BJ (cell line): ENCODE measurements at places on chromosomes 2 and 18.

GRCh38 chr2:27958711-27959378 is 68.3 kb downstream of the BABAM2 start:
- DNase-seq: no peak

GRCh38 chr2:1698188-1698945 is 45.9 kb downstream of the PXDN start:
- no peak for DNase-seq

GRCh38 chr2:101985101-101985792 is 6.5 kb upstream of the IL1R2 start:
- no peak for DNase-seq

DNA sequence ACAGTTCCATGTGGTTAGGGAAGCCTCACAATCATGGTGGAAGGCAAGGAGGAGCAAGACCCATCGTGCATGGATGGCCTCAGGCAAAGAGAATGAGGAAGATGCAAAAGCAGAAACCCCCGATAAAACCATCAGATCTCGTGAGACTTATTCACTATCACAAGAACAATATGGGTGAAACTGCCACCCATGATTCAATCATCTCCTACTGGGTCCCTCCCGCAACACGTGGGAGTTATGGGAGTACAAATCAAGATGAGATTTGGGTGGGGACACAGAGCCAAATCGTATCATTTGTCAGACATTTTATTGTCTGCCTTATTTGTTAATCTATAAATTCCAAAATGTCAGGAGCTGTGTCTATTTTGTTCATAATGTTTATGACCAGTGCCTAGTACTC is 17.6 kb downstream of the NBAS start:
- no peak for DNase-seq

- no peak for DNase-seq
These were observed 95.7 kb downstream of the BIN1 start for GRCh38 chr2:127011231-127011661.

GRCh38 chr2:73033766-73034381 is 37.6 kb downstream of the SFXN5 start:
- no peak for DNase-seq

DNA sequence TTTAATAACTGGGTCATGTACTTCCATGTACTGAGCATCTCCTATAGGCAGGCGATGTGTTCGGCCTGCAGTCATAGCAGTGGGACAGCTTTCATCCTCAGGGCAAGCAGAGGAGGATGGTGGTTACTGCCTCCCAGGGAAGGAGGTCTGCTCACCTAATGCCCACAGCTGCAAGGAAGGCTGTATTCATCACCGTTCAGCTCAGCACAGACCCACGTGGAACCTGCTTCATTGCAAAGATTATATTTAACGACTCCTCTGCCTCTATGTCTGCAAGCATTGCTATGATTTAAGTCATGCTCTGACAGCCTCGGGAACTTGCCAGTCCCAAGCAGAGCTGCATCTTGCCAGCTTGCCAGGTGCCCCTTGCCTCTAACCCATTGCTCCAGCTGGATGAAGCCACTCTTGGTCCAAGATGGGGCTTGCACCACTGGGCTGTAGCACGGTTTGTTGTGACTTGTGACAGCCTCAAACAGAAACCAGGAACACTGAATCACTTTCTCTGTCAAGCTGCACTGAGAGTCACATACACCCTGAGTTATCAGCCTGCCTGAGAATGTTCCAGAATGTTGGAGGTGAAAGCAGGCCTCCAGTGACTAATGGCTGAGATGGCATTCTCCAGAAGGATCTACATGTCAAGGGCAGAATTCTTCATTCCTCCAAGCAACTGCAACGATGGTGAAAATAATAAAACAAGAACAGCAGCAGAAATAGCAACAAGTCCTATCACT is 651.1 kb upstream of the ID2 start:
- no peak for DNase-seq

DNA sequence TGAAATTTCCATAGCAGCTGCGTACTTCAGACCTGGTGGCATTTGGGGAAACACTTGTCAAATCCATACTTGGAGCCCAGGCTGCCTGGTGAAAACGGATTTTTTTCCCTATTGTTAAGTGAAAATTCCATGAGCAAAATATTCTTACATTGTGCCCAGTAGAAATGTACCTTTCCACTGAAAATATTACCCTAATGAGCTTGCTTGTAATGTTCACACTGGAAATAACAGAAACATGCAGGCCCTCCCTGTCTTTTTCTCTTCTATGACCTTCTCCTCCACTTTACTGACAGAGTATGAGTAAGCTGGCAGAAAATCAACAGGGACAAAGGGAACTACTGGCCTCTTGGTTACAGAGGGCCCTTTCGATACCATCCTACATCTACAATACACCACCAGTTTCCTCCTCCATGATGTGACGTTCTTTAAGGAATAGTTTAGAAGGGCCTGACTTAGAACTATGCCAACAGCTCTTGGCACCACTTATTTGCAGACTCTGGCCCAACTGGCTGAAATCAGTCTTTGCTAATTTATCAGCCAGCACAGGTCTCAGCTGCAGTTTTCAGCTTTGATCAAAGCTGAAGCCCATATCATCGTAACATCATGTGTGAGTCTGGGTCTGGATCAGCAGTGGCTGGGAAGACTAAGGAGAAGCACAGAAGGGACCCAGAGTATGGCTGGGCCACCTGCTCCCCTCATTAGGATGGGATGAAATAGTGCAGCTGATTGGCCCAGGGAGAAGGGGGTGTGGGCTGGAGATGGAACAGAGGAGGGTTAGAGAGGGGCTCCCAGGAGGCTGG is 272.2 kb upstream of the ID2 start:
- DNase-seq: no peak

- DNase-seq: no peak
These were observed 46.7 kb upstream of the KCNG2 start for GRCh38 chr18:79750980-79751571.

DNA sequence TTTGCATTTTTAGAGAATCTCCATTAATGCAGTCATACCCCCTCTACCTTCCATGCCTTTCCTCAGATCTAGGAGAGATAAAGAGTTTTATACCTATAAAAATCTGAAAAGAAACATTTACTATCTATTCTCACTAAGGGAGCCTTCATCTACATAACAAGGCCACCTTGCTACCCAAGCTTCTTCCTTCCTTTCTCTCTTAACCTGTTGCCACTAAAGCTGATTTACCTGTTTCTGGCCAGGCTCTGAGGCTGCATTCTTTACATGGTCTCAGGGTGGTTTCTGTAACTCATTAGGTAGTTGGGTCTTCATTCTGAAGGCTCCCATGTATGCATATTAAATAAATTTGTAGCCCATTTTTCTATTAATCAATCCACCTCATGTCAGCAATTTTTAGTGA is 391.6 kb downstream of the DLGAP1 start:
- no peak for DNase-seq

- no peak for DNase-seq
These were observed 570.0 kb upstream of the GCFC2 start for GRCh38 chr2:76280686-76281085.

DNA sequence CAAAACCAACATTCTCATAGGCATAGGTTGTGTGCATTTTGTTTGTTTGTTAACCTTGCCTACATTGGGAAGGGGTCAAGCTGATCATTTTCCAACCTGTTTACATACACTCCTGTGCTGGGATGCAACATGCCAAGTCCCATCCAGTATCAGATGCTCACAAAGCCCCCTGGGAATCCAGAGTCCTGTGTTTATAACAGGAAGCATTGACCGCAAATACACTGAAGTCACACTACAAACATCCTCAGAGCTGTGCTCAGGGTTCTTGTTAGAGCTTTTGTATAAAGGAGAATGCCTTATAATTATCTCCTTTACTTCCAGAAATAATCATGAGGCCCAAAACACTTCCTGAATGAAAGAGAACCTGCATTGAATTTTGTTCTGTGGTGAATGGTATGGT is 488.7 kb upstream of the TCF4 start:
- no peak for DNase-seq

DNA sequence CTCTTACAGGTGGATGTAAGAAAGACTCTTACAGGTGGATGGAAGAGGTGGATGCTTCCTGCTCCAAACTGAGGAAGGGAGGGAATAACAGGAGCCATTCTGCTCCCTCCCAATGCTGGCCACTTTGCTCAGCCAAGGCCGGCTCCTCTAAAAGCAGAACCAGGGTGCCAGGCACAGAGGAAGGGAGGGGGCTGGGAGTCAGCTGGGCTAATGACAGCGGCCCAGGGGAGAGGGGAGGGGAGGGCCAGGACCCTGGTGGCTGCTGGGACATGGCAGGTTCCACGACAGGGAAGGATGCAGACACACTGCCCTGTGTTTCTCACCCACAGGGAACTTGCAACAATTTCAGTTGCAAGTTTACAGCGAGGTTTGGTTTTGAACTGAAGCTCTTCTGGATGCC is 173.4 kb downstream of the ANAPC1 start:
- no peak for DNase-seq

DNA sequence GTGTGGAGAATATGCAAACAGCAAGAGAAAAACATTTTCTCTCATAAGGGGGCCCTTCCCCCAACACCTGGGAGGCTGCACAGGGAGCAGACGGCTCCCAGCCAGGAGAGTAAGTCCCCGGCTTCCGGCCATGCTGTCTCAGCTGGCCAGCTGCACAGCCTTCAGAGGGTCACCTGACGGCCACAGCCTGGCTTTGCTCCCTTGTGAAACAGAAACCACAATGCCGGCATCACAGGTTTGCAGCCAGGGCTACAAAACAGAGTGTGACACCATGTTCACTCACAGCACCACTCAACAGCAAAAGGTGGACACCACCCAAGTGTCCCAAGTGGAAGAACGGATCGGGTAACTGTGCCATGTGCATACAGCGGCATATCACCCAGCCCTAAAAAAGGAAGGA is 86.9 kb upstream of the GPC1 start:
- no peak for DNase-seq

DNA sequence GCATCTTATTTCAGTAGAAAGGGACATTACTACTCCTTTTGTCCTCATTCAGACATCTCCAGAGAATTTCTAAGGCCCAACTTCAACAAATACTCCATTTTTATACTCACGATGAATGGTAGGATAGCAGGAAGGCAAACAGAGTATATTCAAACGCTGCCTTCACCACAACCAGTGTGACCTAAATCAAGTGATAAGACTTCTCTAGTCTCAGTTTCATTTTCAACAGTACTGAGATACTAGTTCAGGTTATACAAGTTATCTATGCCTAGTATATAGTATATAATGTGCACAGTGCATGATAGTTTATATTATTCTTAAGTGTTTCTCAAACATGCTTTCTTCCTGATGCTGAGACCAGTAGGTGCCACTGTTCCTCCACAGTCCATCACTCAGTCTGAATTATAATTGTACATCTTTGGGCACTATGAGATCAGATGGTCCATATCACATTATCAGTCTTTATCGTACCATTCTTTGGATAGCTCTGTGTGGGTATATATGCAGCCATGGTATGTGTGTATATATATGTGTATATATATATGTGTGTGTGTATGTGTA is 66.3 kb upstream of the RPE start:
- DNase-seq: no peak

DNA sequence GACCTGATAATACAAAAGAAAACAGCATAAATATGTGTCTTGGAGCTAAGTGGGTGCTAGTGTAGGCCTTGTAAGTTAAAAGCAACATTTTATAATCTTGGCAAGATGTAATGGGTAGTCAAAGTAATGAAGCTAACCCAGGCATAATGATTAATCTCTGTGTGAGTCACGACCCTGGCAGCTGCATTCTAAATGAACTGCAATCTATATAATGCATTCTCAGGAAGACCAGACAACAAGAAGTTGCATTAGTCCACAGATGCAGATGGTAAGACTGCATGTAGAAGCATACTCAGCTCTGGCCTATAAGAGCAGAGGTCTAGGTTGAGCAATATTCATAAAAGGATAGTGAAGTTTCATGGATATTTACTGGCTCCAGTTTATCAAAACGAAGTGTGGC is 85.6 kb upstream of the ETAA1 start:
- DNase-seq: no peak
